ENCODE measurements at places on chromosomes 6 and 20. TPM values are rescaled to one million over a fixed set of nuclear protein-coding genes. Genes with fewer than 3 reads are reported as not detected.

Gene GPR6
- total RNA-seq = not detected

Gene PPP1R3G
- 0.38 TPM for total RNA-seq

Gene MRPL14
- 55.2 TPM for total RNA-seq

Gene ADGB
- total RNA-seq = not detected

Gene CYP24A1
- not detected for total RNA-seq

Gene COL11A2
- 0.33 TPM for total RNA-seq

Gene DYNLT2
- total RNA-seq = 0.98 TPM

Gene HAO1
- total RNA-seq = not detected

Gene SEC23B
- 37.1 TPM for total RNA-seq

Gene IYD
- not detected for total RNA-seq

Gene CPXM1
- total RNA-seq = 0.19 TPM

Gene THEMIS
- total RNA-seq = not detected

Gene CTCFL
- total RNA-seq = not detected

Gene ASIP
- not detected for total RNA-seq

Gene FLRT3
- total RNA-seq = 0.96 TPM

Gene BCL2L1
- 153 TPM for total RNA-seq

Gene SLC35A1
- 13.4 TPM for total RNA-seq

Gene KIF25
- total RNA-seq = not detected

Gene MMP24OS
- 14.0 TPM for total RNA-seq

Gene DUSP15
- total RNA-seq = 0.65 TPM

Gene ANKRD66
- total RNA-seq = not detected

Gene SCRT2
- total RNA-seq = not detected

Gene XKR7
- not detected for total RNA-seq

Gene ZNF831
- total RNA-seq = not detected

Gene COL12A1
- total RNA-seq = 19.3 TPM

Gene UBE3D
- total RNA-seq = 5.6 TPM

Gene RNF144B
- total RNA-seq = 75.1 TPM

Gene MAK
- total RNA-seq = under 0.01 TPM

Gene TAGAP
- total RNA-seq = not detected

Gene FAM209B
- total RNA-seq = not detected

Gene CCND3
- 55.7 TPM for total RNA-seq

Gene UBD
- total RNA-seq = 7.5 TPM

Gene KHDC1
- total RNA-seq = 0.33 TPM

Gene CD40
- 11.9 TPM for total RNA-seq

Gene CD24
- total RNA-seq = 2.3 TPM

Gene GSTA1
- not detected for total RNA-seq

Gene CCHCR1
- total RNA-seq = 13.4 TPM

Gene OR12D3
- not detected for total RNA-seq
